ENCODE measurements at places on chromosomes 16 and 17. TPM values are rescaled to one million over a fixed set of nuclear protein-coding genes. Genes with fewer than 3 reads are reported as not detected.

Gene CDH13
- not detected for total RNA-seq

Gene AOC2
- 3.2 TPM for total RNA-seq

Gene ZSCAN10
- not detected for total RNA-seq

Gene PLLP
- total RNA-seq, result 0.30 TPM

Gene NPW
- 5.1 TPM for total RNA-seq

Gene PRAC1
- not detected for total RNA-seq

- no peak for DNase-seq
Observed at GRCh38 chr16:57045694-57046381, 46.5 kb upstream of the CPNE2 start.

GRCh38 chr17:20284570-20285295, 182.6 kb downstream of the LGALS9B start:
- no peak for DNase-seq

- no peak for DNase-seq
Observed at GRCh38 chr17:76038050-76038449, 10.9 kb upstream of the EVPL start.

DNA sequence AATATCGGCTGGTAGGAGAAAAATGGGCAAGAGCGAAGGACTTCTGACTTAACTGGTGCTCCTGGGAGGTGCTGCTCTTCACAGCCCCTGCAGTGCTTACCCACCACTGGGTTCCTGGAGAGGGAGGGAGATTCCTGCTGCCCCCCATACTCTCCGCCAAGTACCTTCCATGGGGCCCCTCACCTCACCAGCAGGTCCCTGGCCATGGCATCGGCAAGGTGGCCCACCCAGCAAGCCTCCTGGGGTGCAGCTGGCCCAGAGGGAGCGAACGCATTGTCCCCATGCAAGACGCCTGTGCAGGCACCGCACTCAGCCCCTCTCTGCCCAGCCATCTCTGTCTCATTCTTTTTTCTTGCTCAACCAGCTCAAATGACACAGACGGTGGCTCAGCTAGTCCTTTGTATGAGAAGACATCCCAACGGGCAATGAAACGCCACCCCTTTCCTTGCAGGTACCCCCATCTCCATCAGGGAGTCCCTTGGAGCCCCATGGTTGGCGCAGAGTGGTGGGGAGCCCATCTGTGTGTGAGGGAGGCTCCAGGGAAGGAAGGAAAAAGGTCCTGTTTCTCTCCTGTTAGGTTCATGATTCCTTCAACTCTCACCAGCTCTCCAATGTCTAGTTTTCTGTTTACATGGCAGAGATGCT, 9.6 kb upstream of the ALDH3A1 start:
- DNase-seq, result no peak

DNA sequence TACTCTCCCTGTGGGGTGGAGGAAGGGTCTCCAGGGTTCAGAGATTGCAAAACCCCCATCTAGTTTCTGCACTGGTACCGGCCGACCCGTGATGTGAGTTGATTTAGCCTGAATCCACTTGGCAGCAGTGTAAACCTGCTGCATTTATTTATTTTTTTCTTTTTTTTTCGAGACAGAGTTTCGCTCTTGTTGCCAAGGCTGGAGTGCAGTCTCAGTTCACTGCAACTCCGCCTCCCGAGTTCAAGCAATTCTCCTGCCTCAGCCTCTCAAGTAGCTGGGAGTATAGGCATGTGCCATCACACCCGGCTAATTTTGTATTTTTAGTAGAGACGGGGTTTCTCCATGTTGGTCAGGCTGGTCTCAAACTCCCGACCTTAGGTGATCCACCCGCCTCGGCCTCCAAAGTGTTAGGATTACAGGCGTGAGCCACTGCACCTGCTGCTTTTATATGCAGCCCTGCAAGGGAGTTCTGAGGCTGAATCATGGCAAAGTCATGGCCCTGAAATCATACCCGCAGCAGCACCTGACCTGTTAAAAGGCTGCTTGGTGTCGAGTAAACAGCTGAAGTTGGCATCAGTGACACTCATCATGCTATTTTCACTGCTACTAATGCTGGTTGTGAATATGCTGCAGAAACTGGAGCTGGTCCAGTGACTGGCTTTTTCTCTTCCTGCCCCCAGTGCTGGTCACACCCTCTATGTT, 21.4 kb downstream of the DEXI start:
- DNase-seq, result no peak

GRCh38 chr16:23432176-23433128, 20.5 kb downstream of the COG7 start:
- DNase-seq, result no peak

DNA sequence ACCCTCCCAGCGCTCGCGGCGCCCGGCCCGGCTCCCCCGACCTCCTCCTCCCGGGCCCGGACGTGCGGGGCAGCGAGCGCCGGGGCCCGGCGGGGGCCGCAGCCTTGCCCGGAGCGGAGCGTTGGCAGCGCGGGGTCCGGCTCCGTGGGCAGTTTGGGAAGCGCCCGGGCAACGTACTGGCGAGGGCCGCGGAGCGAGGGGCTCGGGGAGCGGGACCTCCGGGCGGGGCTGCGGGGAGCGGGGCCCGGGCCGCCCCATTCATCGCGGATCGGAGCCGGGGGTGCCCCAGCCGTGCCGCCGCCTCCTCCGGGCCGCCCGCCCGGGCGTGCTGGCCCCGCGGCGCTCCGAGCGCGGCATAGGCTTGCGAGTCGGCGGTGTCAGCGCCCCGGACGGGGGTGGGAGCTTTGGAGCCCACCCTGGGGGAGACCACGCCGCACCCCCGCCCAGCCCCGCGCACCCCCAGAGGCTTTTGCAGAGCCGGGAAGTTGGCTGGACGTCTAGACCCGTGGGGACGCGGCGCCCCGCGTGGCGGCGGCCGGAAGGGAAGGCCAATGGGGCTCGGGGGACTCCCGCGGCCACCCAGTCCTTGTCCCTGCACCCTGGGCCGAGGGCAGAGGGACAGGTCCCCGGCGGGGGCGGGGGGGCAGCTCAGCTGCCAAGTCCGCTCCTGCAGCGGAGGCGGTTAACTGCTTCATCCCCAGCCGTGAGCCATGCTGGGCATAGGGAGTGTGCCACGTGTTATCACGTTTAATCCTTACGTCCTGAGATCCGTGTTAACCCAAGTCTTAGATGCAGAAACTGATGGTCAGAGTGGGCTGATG, 852 bp downstream of the ZNF469 start:
- DNase-seq, result no peak

DNA sequence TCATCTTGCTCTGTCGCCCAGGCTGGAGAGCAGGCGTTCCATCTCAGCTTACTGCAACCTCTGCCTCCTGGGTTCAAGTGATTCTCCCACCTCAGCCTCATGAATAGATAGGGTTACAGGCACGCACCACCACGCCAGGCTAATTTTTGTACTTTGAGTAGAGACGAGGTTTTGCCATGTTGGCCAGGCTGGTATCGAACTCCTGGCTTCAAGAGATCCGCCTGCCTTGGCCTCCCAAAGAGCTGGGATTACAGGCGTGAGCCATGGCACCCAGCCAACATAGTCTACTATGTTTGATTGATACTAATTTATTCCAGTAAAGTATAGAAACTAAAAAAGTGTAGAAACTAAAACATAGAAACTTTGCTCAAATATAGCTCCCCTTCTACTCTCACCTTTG, 94.9 kb downstream of the CA4 start:
- no peak for DNase-seq

GRCh38 chr16:81480606-81481206, 36.1 kb downstream of the CMIP start:
- no peak for DNase-seq

DNA sequence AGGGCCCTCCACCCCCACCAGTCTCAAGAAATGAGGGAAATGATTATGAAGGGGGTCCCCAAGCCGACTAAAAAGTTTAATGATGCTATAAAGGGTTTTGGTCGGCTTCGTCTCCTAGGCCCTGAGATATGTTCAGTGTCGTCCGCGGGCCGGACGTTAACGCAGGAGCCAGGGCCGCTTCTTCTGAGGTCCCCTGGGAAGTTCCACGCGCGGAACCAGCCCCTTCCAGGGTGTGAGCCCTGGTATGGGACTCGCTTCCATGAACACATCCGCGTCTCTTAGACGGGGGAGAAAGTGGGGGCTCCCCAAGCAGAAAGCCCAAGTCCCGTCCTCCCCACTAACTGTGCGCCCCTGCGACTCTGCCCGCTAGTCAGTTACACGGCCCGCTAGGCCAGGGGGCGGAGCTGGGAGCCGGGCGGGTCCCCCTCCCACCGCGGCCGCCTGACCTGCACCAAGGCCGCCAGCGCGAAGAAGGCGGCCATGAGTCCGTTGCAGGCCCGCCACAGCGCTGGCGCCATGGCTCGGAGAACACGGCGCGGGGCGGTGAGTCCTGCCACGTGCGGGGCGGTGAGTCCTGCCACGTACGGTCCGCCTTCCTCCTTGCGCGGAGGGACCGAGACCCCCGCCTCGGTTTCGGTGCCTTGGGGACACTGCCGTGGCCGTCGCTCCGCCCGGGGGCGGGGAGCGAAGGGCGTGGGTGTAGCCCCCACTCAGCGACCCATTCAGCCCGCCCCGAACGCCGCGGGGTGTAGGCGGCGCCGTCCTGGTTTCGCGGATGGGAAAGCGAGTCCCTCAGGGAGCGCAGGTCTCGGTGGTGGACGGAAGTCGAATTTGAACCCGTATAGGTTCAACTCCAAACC, at the start of gene TMEM220:
TSS of gene TMEM220 (minus strand) at position 690 of the 860 bp plus-strand sequence. CDS start at position 518, 172 bp downstream.
- DNase-seq, result no peak

- DNase-seq, result peak; percentile 16
Observed at GRCh38 chr16:1152651-1153259, at the start of gene CACNA1H. Gene CACNA1H, plus strand, starts transcription at chr16:1153106. Its CDS starts 632 bp downstream, at chr16:1153738.

- DNase-seq, result no peak
Observed at GRCh38 chr17:10797476-10798328, 6.2 kb downstream of the TMEM238L start.

- peak; percentile 59 for DNase-seq
Observed at GRCh38 chr16:29806641-29807425, 504 bp downstream of the MAZ start.

DNA sequence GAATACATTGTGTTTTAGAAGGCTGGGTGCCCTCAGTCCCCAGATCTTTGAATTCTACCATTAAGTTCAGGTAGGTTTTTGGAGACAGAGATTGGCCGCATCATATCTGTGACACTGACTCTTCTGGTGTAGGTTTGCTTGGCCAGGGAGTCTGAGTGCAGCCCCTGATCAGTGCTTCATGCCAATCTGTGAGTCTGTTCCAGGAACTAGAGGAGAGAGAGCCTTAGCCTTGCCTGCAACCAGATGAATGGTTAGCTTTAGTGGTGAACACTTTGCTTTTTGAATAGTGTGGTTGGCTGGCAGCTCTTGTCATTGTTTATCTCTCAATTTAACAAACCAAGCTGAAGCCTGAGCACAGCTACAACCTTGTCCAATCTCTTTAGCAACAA, 87.8 kb downstream of the PLXDC1 start:
- DNase-seq, result no peak

GRCh38 chr17:63066158-63066813, 100.3 kb downstream of the TANC2 start:
- no peak for DNase-seq

- no peak for DNase-seq
Observed at GRCh38 chr17:8739097-8739496, 5.5 kb downstream of the CCDC42 start.

- peak; percentile 11 for DNase-seq
Observed at GRCh38 chr17:9645851-9646545, 681 bp downstream of the USP43 start.

DNA sequence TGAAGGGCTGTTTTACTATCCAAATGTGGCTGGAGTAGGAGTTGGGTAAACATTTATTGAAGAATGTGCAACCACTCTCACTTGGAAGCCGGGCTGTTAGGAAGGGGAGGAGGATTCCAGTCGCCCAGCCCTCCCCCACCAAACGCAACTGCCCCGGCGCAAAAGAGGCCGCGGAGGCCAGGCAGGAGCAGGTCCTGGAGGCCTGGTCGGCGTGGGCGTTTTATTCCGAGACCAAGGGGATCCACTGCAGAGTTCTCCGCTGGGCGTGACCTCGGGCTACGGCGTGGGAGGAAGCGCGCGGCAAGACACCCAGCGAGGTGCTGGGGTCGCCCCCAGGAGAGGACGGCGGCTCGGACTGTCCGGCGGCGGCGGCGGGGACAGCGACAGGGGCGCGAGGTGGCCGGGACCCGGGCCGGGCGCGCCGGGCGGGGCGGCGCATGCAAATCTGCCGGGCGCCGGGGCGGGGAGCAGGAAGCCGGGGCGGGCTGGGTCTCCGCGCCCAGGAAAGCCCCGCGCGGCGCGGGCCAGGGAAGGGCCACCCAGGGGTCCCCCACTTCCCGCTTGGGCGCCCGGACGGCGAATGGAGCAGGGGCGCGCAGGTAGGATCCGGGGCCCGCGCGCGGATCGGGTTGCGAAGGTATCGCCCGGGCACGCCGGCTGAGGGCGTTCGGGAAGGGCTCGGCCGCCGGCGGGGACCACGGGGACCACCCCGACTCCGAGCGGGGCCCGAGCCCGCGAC, at the start of gene IL4R:
TSS of gene IL4R (plus strand) at position 553 of the 739 bp plus-strand sequence. CDS start 26,230 bp downstream, outside the sequence.
- DNase-seq, result peak; percentile 67

GRCh38 chr17:40073454-40074174, 10.8 kb downstream of the THRA start:
- no peak for DNase-seq

- DNase-seq, result no peak
Observed at GRCh38 chr16:59330019-59330670, 596.0 kb upstream of the GOT2 start.

- no peak for DNase-seq
Observed at GRCh38 chr16:86590501-86591144, 12.3 kb downstream of the FOXL1 start.

DNA sequence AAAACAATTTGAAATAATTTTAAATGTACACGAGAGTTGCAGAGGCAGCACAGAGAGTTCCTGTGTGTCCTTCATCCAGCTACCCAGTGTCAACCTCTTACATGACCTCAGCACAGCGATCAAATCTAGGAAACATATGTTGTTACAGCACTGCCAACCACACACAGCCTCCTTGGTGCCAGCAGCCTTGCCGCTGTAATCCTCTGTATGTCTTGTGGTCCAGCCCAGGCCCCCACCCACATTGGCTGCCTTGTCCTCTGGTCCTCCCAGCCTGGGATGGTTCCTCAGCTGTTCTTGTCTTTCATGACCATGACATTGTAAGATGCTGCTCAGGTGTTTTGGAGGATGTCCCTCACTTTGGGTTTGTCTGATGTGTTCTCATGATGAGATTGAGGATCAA, 178.0 kb downstream of the RPTOR start:
- DNase-seq, result no peak

DNA sequence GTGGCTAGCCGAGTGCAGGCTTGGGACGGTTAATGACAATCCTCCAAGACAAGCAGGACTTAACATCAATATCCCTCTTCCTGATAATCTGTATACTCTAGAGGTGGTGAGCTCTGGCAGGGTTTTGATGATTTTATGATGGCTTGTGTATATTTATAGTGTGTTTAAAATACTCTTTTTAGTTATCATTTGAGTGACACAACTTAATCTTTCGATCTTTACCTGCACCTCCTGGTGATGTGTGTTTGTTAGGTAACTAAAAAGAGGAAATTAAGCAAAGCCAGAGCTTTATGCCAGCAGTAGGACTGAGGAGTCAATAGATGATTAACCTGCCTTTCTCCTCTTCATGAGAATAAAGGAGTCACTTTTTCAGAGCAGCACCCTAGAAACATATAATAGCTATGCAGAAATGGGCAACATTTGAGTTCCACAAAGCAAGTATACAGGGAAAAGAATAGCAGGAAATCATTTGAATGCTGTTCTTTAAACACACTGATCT, 210.5 kb downstream of the IRX3 start:
- no peak for DNase-seq

- peak; percentile 22 for DNase-seq
Observed at GRCh38 chr17:28174352-28175046, 132.0 kb downstream of the NLK start.

- DNase-seq, result no peak
Observed at GRCh38 chr16:48300391-48300856, 53.1 kb upstream of the ABCC11 start.

GRCh38 chr17:19937522-19937921, 40.1 kb downstream of the AKAP10 start:
- DNase-seq, result no peak
